ENCODE measurements at places on chromosomes 16 and 17. TPM values are rescaled to one million over a fixed set of nuclear protein-coding genes. Genes with fewer than 3 reads are reported as not detected.

COQ9 gene
- 52.1 TPM for total RNA-seq

CTRB1 gene
- not detected for total RNA-seq

HBA2 gene
- total RNA-seq: not detected

KRT9 gene
- total RNA-seq: not detected

KRT24 gene
- total RNA-seq: not detected

DNAH2 gene
- not detected for total RNA-seq

GP1BA gene
- not detected for total RNA-seq

DNA sequence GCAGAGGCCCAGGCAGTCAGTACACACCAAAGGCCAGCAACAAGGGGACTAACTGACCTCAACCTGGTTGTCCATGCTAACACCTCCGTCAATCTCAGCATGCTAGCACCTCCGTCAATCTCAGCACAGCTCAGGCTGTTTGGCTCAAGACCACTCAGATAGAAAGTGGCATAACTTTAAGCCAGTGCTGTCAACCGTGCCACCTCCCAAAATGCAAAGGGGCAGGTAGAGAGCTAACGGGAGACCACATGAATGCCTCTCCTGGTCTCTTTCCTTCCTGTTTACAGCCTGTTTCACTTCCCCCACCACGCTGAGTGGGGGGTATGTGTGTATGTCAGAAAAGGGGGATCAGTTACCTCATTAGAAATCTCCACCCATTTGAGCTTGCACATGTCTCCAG lies 3.3 kb downstream of the UBTF start:
- H3K4me1 ChIP-seq: peaks cover 50% of the 10 kb centered on the region
- peaks cover 57% of the 10 kb centered on the region for H3K36me3 ChIP-seq
- H3K27ac ChIP-seq: peak overlapping the region; percentile 99
- no peaks in the 10 kb centered on the region for H3K27me3 ChIP-seq
- peak overlapping the region; percentile 99 for H3K4me3 ChIP-seq

GRCh38 chr16:57607676-57608461 lies 20.6 kb upstream of the ADGRG1 start:
- DNase-seq: peak; percentile 4
- H3K4me1 ChIP-seq: peaks cover 52% of the 10 kb centered on the region
- H3K36me3 ChIP-seq: no peaks in the 10 kb centered on the region
- no peaks in the 10 kb centered on the region for H3K27me3 ChIP-seq
- no peak overlapping the region for H3K4me3 ChIP-seq
- H3K27ac ChIP-seq: peak overlapping the region; percentile 33

GRCh38 chr17:50889528-50890118 lies 23.5 kb upstream of the TOB1 start:
- H3K4me1 ChIP-seq: peaks cover 15% of the 10 kb centered on the region

DNA sequence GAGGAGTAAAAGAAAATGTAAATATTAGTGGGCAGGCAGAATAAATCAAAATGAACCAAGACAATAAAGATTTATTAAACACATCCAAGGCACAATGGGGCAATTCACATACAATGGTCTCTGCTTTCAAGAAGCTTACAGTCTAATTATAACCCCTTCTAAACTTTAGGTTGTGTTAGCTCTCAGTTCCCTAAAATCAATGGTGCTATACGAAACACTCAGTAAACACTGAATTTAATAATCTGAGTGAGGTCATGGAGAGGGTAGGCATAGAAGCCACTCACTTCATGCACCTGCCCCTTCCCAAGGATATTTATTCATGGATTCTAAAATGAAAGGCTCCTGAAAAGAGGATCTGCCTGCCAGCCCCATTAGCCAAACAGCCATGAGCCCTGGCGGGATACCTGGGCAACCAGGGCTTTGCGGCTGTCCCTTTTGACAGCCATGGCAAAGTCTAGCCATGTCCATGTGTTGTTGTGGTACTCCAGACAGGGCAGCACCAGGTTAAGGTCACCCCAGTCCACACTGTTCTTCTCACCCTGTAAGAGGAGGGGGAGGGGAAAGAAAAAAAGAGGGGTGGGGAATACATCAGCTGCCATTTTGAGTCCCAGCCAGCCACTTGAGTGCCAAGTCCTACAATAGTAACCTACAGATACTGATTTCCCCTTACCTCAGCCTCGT lies 1.4 kb upstream of the RSKR start:
- H3K4me3 ChIP-seq: no peak overlapping the region
- H3K4me1 ChIP-seq: peaks cover 3% of the 10 kb centered on the region
- H3K27ac ChIP-seq: no peak overlapping the region
- no peak for DNase-seq

GRCh38 chr17:37541880-37542660 lies 52.4 kb downstream of the DUSP14 start:
- peaks cover 15% of the 10 kb centered on the region for H3K4me1 ChIP-seq
- DNase-seq: no peak
- peak overlapping the region; percentile 76 for H3K27ac ChIP-seq
- peaks cover 41% of the 10 kb centered on the region for H3K36me3 ChIP-seq
- H3K27me3 ChIP-seq: no peaks in the 10 kb centered on the region
- H3K4me3 ChIP-seq: no peak overlapping the region

- no peak overlapping the region for H3K27ac ChIP-seq
- no peak overlapping the region for H3K4me3 ChIP-seq
- H3K27me3 ChIP-seq: peaks cover 2% of the 10 kb centered on the region
- H3K36me3 ChIP-seq: no peaks in the 10 kb centered on the region
- no peak for DNase-seq
Measured at GRCh38 chr17:9169116-9169515, 147.8 kb downstream of the NTN1 start.

DNA sequence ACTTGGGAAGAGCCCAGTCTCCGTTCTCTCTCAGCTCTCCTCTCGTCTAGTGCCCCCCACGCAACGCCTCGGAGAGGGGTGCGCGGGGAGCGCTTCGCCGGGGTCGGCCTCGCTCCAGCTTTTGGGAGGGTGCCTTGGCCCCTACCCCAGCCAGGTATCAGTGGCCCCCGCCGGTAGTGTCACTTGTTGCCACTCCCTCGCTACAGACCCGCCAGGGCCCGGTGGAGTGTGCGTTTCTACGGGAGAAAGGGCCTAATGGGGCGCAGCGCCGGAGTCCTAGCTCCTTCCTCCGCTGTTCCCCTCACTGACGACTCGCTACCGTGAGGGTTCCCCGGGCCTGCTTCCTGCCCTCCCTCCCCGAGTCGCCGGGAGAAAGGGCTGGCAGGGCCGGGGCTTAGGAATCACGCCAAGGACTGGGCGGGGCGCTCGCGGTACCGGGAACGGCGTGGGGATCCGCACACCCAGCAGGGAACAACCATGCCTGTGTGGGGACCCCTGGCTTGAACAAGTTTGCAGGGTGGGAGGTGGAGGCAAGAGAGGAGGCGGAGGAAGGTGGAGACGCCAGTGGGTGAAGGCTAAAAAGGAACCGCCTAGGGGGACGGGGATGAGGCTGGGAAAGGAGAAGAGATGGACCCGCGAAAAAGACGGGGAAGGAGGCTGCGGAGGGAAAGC lies 997 bp upstream of the CDH11 start:
- no peak overlapping the region for H3K27ac ChIP-seq
- no peak overlapping the region for H3K4me3 ChIP-seq
- no peak for DNase-seq
- H3K27me3 ChIP-seq: peaks cover 31% of the 10 kb centered on the region
- H3K4me1 ChIP-seq: no peaks in the 10 kb centered on the region

- H3K27ac ChIP-seq: no peak overlapping the region
- no peak overlapping the region for H3K4me3 ChIP-seq
- H3K4me1 ChIP-seq: peaks cover 14% of the 10 kb centered on the region
- no peaks in the 10 kb centered on the region for H3K36me3 ChIP-seq
- peak; percentile 50 for DNase-seq
- H3K27me3 ChIP-seq: no peaks in the 10 kb centered on the region
Measured at GRCh38 chr16:29710227-29711219, 31.5 kb downstream of the QPRT start.

DNA sequence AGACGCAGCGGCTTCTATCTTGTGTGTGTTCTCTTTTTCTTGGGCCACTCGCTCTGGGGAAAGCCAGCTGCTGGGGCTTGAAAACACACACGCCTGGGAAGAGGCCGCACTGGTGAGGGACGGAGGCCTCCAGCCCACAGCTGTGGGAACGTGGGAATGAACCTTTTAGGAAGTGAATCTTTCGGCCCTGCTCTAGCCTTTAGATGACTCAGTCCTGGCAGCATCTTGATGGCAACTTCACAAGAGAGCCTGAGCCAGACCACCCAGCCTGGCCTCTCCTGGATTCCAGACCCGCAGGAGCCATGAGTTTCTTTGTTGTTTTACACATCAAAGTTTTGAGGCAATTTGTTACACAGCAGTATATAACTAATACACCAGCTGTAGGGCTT lies 2.2 kb upstream of the PDPK1 start:
- H3K36me3 ChIP-seq: peaks cover 7% of the 10 kb centered on the region
- no peak for DNase-seq
- no peaks in the 10 kb centered on the region for H3K27me3 ChIP-seq

DNA sequence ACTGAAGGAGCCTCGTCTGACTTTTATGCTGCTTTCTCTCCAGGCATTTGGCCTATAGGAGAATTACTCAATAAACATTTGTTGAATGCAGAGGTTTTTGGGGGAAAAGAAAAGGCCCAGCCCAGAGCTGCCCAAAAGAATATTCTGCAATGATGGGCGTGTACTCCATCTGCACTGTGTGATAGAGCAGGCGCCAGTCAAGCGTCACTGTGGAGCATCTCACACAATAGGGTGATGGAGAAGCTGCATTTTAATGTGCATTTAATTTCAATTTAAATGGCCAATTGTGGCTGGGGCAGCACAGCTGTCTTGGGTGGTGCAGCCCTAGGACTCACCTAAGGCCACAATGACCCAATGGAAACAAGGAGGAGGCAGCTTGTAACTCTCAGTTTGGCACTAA lies 20.6 kb downstream of the GLYR1 start:
- no peak overlapping the region for H3K4me3 ChIP-seq

DNA sequence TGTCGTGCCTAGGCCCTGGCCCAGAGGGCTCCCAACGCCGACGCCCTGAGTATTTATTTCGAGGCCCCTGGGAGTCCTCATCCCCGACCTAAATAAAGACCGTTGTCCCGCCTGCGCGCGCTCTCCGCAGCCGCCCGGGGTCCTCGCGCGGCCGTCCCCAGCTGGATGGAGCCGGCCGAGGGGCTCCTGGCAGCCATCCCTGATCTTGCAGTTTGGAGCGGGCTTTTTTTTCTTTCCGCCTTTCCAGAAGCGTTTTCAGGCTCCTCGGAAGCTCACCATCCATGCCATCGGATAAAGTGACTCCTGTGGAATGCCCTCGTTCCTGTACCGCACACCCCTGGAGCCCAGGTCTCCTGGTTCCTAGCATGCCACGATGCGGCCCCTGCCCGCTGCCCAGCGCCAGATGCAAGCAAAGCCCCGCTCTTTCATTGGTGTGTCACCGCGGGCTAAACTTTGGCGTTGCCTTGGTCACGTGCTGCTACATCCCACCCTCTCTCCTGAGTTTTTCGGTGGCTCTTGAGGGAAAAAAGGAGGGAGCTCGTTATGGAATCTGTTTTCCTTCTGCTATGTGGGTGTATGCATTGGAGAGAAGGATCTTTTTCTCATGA lies 716 bp downstream of the TMEM94 start:
- H3K27me3 ChIP-seq: no peaks in the 10 kb centered on the region
- H3K4me3 ChIP-seq: peak overlapping the region; percentile 89
- H3K4me1 ChIP-seq: peaks cover 24% of the 10 kb centered on the region
- peak overlapping the region; percentile 92 for H3K27ac ChIP-seq
- DNase-seq: peak; percentile 30

DNA sequence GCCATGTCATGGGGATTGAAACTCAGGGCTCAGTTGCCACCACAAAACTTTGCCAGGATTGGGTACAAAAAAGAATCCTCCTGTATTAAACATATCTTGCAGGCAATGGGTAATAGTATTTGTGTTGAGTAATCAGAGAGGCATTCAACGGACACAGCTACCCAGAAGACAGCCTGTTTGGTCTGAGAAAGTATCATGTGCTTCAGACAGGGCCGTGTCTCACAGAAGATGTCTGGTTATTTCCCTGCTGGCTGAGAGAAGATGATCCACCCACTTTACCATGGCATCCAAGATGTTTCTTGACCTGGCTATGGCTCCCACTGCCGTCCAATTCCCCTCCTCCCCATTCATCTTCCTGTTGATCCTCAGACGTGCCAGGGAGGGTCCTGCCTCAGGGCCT lies 304.3 kb upstream of the XYLT1 start:
- H3K4me1 ChIP-seq: no peaks in the 10 kb centered on the region
- peaks cover 7% of the 10 kb centered on the region for H3K27me3 ChIP-seq
- no peaks in the 10 kb centered on the region for H3K36me3 ChIP-seq
- no peak overlapping the region for H3K27ac ChIP-seq
- H3K4me3 ChIP-seq: no peak overlapping the region
- DNase-seq: no peak

GRCh38 chr16:12674071-12674470 lies 129.6 kb downstream of the CPPED1 start:
- H3K27me3 ChIP-seq: no peaks in the 10 kb centered on the region
- no peak overlapping the region for H3K4me3 ChIP-seq
- H3K4me1 ChIP-seq: peaks cover 24% of the 10 kb centered on the region
- H3K36me3 ChIP-seq: no peaks in the 10 kb centered on the region
- DNase-seq: no peak
- no peak overlapping the region for H3K27ac ChIP-seq
